Naive thymus-derived CD4-positive, alpha-beta T cell (primary cell): ENCODE measurements at places on chromosomes 6 and 20. TPM values are rescaled to one million over a fixed set of nuclear protein-coding genes. Genes with fewer than 3 reads are reported as not detected.
A peak's percentile ranks its signal among the peaks of the same experiment; 100 is the strongest.

Gene GJA10
- not detected for total RNA-seq

- no peaks in the 10 kb centered on the region for H3K36me3 ChIP-seq
- H3K27me3 ChIP-seq = no peaks in the 10 kb centered on the region
- DNase-seq = no peak
- no peak overlapping the region for H3K27ac ChIP-seq
- H3K4me3 ChIP-seq = no peak overlapping the region
These were observed 11.8 kb upstream of the STXBP5 start for GRCh38 chr6:147192278-147192911.

DNA sequence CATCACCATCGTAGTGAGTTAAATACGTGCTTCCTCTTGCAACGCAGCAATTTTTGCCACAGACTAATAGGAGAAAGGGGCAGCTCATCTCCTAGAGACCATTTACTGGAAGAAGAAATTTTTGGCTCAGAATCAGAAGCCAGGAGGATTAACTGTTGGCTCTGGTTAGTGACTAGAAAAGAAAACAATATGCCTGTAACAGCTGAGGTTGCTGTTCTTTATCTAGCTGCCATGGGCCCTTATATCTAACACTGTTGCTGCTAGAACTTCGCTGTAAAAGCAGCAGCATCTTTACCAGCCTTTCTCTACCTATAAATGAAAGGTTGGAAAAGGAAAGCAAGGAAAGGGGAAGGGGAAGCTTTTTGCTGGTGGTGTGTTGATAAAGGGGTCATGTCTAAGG, 65.9 kb downstream of the FAM135A start:
- H3K4me1 ChIP-seq = no peaks in the 10 kb centered on the region
- H3K27me3 ChIP-seq = no peaks in the 10 kb centered on the region
- H3K36me3 ChIP-seq = peaks cover 7% of the 10 kb centered on the region
- H3K27ac ChIP-seq = no peak overlapping the region
- no peak for DNase-seq

Gene LHFPL5
- total RNA-seq = not detected

Gene DEFB115
- total RNA-seq = not detected in 2 replicates

- no peak overlapping the region for H3K27ac ChIP-seq
- DNase-seq = no peak
- no peaks in the 10 kb centered on the region for H3K36me3 ChIP-seq
These were observed 44.0 kb downstream of the PAK5 start for GRCh38 chr20:9794831-9795230.

GRCh38 chr6:106220485-106220884, 105.1 kb downstream of the ATG5 start:
- no peak overlapping the region for H3K4me3 ChIP-seq
- no peaks in the 10 kb centered on the region for H3K36me3 ChIP-seq
- H3K4me1 ChIP-seq = no peaks in the 10 kb centered on the region
- DNase-seq = no peak
- no peaks in the 10 kb centered on the region for H3K27me3 ChIP-seq
- no peak overlapping the region for H3K27ac ChIP-seq

DNA sequence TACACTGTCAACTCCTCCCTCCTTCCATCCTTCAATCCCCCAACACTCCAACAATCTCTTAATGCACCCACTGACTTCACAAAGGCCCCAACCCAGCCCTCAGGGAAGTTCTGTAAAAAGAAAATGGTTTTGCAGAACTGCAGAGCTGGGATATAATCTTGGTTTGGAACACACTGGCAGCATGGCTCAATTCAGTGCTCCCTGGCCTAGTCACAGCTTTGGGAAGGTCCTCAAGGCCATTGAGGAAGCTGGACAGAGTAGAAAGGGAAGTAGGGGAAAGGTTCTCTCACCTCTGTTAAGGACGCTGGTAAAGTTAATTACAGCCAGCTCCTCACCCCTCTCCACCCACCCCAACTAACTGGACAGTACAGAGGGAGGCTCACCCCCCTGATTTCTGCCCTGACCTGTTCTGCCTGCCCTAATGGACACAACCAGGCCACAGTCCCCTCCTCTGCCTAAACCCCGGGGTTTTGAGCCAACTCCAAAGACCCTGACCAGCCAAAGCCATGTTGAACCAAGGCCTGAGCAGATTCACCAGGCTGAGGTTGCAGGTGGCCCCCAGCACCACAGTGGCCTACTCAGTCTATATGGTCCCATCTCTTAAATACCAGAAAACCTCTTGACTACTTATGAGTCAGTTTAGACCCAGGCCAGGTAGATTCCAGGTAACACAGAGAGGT, 49.2 kb downstream of the MAFB start:
- no peak overlapping the region for H3K4me3 ChIP-seq
- no peaks in the 10 kb centered on the region for H3K27me3 ChIP-seq
- DNase-seq = no peak
- H3K27ac ChIP-seq = no peak overlapping the region

Gene ACTL10
- 0.66 TPM for total RNA-seq

Gene PAK5
- not detected for total RNA-seq

Gene HSPA12B
- total RNA-seq = not detected

DNA sequence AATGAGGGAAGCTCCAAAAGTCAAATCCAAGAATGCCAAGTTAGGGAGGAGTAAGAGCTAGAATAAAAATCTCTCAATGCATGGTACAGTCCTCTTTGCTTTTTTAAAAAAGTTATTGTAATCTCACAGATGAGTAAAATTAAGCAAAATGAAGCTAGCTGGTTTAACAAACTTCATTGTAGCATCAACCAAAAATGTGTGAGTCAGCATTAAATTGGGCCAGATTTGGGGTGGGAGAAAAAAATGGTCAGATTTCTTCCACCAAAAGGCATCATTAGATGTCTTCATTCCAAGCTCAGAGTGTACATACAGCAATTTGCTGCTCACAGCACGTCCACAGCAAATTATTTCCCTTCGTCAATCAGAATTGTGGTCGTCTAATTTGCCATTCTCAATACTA, 441.5 kb upstream of the FLRT3 start:
- no peak for DNase-seq
- H3K4me3 ChIP-seq = no peak overlapping the region
- H3K4me1 ChIP-seq = no peaks in the 10 kb centered on the region
- H3K36me3 ChIP-seq = no peaks in the 10 kb centered on the region

DNA sequence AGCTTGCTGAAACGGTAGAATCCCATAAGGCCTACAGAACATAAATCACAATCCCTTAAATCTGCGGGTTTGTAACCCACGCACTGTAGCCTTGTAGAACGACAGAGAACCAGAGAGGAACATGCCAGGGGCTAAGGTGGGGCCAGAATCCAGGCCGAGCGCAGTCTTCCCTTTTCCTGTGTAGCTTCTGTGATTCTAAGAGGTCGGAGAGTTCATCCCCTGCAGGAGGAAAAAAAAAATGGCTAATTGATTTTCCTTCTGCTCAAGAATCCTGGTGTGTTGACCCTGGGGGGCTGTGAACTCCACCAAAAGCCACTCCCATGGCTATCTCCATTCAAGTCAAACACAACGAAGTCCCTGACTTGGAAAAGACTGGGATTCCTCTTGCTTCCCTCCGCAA, 96.3 kb downstream of the SPTLC3 start:
- H3K27me3 ChIP-seq = no peaks in the 10 kb centered on the region
- DNase-seq = no peak
- H3K4me3 ChIP-seq = no peak overlapping the region
- H3K4me1 ChIP-seq = no peaks in the 10 kb centered on the region
- no peak overlapping the region for H3K27ac ChIP-seq
- no peaks in the 10 kb centered on the region for H3K36me3 ChIP-seq

Gene CAP2
- not detected for total RNA-seq

- DNase-seq = no peak
- H3K36me3 ChIP-seq = no peaks in the 10 kb centered on the region
- no peaks in the 10 kb centered on the region for H3K27me3 ChIP-seq
- H3K4me1 ChIP-seq = no peaks in the 10 kb centered on the region
These were observed 124.6 kb downstream of the EYA2 start for GRCh38 chr20:47019121-47019824.

GRCh38 chr6:149037051-149037671, 280.4 kb upstream of the TAB2 start:
- no peak overlapping the region for H3K27ac ChIP-seq
- H3K4me3 ChIP-seq = no peak overlapping the region
- DNase-seq = no peak
- no peaks in the 10 kb centered on the region for H3K27me3 ChIP-seq
- no peaks in the 10 kb centered on the region for H3K36me3 ChIP-seq

- no peak overlapping the region for H3K4me3 ChIP-seq
- DNase-seq = no peak
- no peaks in the 10 kb centered on the region for H3K27me3 ChIP-seq
- H3K4me1 ChIP-seq = no peaks in the 10 kb centered on the region
These were observed 236.0 kb upstream of the EYS start for GRCh38 chr6:65943051-65943450.

DNA sequence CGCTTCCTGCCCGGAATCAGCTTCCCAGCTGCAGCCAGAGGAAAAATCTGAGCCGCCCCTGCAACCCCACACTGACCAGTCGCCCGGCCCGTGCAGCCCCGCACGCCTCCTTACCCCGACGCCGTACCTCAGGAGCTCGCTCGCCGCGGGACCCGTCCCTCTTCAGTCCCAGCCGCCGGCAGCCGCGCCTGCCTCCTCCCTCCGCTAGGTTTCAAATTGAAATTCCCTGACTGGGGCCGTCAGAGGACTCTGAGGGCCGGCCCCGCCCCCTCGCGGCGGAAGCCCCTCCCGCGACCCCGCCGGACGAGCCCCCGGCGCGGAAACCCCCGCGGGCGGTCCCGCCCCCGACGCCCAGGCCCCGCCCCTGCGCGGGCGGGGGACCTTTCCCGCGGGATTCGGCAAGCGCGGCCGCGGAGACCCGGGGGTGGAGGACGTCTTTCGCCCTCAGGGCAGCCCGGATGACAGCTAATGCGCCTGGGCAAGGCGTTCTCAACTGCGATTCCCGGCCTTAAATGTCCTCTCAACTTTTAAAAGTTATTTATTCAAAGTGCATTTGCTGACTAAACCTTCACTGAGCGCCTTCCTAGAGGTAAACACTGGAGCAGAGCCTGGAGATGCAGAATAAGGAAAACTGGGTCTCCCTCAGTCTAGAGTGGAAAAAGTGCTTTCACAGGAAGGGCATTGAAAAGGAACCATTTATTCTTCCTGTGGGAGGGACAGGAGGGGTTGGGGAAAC, at the start of gene EPB41L2:
Gene EPB41L2, minus strand, starts transcription at position 218 of the 736 bp plus-strand sequence. CDS start 106,760 bp downstream, outside the sequence.
- H3K36me3 ChIP-seq = no peaks in the 10 kb centered on the region
- H3K27ac ChIP-seq = peak within 1 kb of the TSS; percentile 67
- H3K27me3 ChIP-seq = no peaks in the 10 kb centered on the region
- H3K4me3 ChIP-seq = peak within 1 kb of the TSS; percentile 63
- no peaks in the 10 kb centered on the region for H3K4me1 ChIP-seq

DNA sequence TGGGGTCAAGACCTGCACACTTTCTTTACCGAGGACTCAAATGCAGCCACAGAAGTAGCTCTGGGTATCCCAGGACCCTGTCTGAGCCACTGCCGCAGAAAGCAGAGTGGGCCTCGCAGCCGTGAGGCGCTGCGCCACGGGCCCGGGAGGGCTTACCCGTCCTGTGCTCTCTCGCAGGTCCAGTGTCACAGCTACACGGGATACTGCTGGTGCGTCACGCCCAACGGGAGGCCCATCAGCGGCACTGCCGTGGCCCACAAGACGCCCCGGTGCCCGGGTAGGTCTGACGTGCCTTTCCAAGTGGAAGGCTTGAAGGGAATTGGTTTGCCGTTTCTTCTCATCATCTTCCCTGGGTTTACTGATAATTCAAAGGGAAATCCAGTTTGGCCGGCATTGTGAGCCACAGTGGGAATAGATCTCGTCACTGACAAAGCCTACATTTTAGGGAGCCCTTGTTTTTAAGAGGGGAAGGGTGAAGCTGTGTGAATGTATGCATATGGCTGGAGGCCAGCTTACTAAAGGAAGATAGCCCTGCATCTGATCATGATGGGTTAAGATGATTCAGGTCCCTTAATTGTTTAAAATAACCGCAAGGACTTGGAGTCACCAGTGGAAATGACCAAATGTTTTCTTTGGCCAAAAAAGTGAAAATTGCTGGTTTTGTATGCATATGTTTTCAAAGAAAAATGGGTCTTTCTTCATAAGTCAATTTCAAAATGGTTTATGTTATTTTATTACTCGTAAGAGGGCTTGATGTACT, 86.6 kb downstream of the SMOC2 start:
- no peaks in the 10 kb centered on the region for H3K36me3 ChIP-seq
- H3K27ac ChIP-seq = no peak overlapping the region
- no peak for DNase-seq
- no peaks in the 10 kb centered on the region for H3K4me1 ChIP-seq
- H3K4me3 ChIP-seq = no peak overlapping the region

Gene CPXM1
- 1.8 TPM for total RNA-seq

GRCh38 chr6:42726026-42726425, 3.6 kb upstream of the PRPH2 start:
- no peak overlapping the region for H3K4me3 ChIP-seq
- H3K27me3 ChIP-seq = no peaks in the 10 kb centered on the region
- H3K4me1 ChIP-seq = peaks cover 6% of the 10 kb centered on the region

DNA sequence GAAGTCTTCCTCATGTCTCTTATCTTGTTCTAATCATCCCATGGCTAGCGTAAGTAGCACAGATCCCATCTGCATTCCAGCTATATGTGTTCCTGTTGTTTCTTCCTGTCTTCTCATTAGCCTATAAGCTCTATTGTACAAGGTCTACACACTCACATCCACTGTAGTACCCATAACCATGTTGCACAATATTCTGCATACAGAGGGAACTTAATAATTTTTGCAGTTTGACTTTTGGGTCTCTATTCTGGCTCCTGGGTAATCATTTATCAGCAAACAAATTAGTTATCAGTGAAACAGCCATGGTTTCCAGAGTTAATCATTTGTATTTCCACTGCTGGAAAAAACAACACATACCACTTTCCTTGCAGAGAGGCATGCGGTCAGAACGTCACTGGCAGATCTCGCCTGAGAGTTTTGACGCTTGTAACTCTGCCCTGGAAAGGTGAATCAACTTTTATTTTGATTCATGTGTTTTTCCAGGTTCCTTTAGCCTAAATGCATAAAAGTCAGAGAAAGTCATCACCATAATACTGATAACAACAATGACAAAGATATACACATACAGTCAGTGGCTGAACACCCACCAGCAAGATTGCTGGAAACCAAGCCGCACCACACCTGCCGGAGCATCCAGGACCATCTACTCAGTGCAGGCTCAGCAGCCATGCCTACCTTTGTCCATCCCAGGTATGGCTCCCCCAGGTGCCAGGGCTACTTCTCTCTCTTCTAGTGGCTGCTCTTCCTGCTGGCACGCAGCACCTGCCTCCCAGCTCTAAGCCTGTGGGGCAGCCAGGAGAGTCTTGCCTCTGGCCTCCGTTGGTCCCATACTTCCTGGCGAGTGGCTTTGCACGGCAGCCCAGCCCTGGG, 158.2 kb downstream of the QRSL1 start:
- no peak overlapping the region for H3K4me3 ChIP-seq
- H3K4me1 ChIP-seq = no peaks in the 10 kb centered on the region
- no peaks in the 10 kb centered on the region for H3K27me3 ChIP-seq
- no peak overlapping the region for H3K27ac ChIP-seq
- no peak for DNase-seq

Gene TTLL9
- not detected for total RNA-seq
